GM23248 (cell line): ENCODE measurements at places on chromosomes 1 and 21. TPM values are rescaled to one million over a fixed set of nuclear protein-coding genes. Genes with fewer than 3 reads are reported as not detected.

DNA sequence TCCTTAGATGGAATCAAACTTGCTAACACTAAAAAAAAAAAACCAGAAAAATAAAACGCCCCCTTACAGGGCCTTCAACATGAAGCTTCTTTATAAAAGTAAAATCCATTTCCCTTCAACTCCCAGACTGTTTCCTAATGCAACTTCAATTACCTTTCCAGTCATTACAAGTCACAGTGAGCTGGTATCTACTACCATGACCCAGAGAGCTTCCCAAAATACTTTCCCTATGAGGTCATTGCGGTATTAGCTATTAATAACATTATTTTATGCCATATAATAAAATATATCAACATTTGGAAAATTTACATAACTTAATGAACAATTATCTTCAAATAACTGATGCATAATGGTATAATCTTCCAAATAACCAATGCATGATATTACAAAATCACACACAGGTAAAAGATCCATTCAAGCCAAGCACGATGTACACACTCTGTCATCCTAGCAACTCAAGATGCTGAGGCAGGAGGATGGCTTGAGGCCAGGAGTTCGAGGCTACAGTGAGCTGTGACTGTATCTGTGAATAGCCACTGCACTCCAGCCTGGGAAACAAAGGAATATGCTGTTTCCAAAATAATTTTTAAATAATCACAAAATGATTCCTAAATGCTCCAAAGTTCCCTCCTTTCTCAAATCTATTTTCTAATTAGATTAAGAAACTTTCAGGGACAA is 24.1 kb downstream of the EIF4G3 start:
- DNase-seq: peak; percentile 49

GRCh38 chr1:222777977-222778376 is 36.9 kb upstream of the DISP1 start:
- DNase-seq: peak; percentile 47

GRCh38 chr21:33290441-33290840 is 24.3 kb downstream of the IL10RB start:
- no peak for DNase-seq

GRCh38 chr1:109981004-109981335 is 3.6 kb upstream of the AHCYL1 start:
- no peak for DNase-seq

- DNase-seq: peak; percentile 15
Observed at GRCh38 chr1:220905650-220906560, 26.7 kb downstream of the HLX start.

DNA sequence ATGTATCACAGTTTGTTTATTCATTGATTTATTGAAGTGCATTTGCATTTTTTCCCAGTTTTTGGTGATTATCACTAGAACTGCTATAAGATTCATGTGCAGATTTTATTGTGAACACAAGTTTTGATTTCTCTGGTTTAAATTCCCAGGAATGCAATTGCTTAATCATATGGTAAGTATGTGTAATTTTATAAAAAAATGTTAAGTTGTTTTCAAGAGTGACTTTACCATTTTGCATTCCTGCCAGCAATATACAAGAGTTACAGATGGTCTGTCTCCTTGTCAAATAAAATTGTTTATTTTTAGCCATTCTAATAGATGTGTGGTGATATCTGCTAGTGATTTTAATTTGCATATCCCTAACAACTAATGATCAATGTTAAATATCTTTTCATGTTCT is 127.3 kb upstream of the APP start:
- peak; percentile 41 for DNase-seq

- no peak for DNase-seq
Observed at GRCh38 chr1:53292690-53293089, 35.2 kb downstream of the LRP8 start.

GRCh38 chr1:84621553-84621952 is 47.3 kb upstream of the CTBS start:
- no peak for DNase-seq

GRCh38 chr1:215458562-215458961 is 108.5 kb upstream of the KCTD3 start:
- no peak for DNase-seq

DNA sequence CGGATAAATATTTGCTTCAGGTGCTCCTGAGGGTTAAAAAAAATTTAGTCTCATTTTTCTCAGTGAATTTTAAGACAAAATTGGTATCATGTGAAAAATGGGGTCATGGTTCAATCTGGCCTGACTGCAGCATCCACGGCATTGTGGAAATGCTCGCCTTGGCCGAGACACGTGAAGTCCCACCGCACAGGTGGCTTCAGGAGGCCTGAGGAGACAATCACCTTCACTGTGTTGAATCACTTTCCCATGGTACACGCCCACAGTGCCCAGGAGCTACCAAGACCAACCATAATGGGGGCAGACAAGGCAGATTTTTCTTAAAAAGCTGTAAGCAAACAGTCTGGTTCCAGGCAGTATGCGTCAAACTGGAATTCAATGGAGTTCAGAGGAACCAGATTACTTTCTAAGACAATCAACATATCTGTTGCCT is 11.0 kb upstream of the CPLANE2 start:
- DNase-seq: no peak

DNA sequence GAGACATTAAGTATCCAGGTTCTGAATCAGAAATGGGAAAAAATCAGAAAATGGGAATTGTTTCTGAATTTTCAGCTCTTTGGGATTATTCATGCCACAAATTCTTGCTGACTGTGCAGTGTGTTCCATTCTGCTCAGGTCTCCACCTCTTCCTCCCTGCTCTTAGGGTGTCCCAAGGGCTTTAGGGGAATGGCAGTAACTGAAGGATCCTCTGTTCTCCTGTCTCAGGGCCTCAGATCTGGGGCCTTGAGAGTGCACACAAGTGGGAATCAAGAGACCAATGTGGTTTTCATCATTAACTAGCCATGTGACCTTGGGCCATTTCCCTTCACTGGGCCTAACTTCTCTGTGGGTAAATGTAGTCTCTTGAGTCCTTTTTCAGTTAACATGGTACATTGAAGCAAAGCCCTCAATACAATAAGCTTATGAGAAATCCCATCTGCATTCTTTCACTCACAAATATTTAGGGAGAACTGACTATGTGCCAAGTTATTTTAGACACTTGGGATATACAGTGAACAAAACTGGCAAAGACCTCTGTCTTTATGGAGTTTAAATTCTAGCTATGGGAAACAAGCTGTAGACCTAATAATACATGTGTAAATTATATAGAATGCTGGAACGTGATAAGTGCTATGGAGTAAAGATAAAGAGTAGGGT is 75.7 kb upstream of the SPATA6 start:
- DNase-seq: no peak

GRCh38 chr1:36096500-36097432 is 8.1 kb downstream of the ADPRS start:
- peak; percentile 45 for DNase-seq

GRCh38 chr1:179785031-179785431 is 41.9 kb downstream of the FAM163A start:
- DNase-seq: peak; percentile 17

GRCh38 chr1:27118440-27118689 is 36.6 kb downstream of the SLC9A1 start:
- DNase-seq: no peak

DNA sequence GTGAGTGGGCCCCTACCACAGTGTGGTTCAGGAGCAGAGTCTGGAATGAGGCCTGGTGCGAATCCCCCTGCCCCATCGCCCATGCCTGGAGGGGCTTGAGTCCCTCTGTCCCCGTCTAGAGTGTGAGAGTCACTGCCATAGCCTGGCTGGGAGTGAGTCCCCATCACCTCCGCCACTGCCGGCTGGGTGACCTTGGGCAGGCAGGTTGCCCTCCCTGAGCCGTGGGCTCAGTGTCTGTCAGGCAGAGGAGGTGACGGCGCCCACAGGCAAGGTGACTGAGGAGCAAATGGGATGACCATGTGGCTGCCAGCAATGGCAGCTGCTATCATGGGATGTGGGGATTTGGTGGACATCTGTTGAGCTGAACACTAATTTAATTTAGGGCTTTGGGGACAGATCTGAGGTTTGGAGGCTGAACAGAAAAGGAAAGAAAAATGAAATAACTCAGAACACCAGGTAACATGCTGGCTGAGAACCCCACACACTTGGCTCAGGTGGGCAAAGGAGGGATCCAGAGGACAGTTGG is 38.1 kb upstream of the GPR153 start:
- no peak for DNase-seq

GRCh38 chr1:235932090-235932510 is 65.4 kb upstream of the LYST start:
- no peak for DNase-seq

DNA sequence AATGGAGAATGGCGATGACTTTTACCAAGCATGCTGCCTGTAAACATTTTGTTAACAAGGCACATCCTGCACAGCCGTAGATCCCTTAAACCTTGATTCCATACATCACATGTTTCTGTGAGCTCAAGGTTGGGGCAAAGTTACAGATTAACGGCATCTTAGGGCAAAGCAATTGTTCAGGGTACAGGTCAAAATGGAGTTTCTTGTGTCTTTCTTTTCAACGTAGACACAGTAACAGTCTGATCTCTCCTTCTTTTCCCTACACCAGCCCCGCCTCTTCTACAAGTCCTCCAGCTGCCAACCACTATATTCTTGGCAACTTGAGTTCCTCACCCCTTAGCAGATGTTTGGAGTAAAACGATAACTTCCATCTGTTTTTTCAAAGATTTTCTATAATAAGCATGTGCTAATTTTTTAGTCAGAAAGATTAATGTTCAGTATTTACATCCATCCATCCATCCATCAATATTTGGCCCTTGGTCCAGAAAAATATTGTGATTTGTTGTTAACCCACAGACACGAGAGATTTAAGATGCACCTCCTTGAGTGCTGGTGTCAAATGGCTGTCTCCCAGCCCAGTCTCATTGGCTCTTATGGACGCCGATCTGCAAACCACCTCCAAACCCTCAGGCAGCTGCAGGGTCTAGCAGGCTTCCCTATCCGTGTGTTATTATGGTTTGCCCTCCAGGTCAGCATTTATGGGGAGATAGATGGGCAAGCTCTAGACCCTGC is 3.8 kb downstream of the DNALI1 start:
- DNase-seq: no peak

DNA sequence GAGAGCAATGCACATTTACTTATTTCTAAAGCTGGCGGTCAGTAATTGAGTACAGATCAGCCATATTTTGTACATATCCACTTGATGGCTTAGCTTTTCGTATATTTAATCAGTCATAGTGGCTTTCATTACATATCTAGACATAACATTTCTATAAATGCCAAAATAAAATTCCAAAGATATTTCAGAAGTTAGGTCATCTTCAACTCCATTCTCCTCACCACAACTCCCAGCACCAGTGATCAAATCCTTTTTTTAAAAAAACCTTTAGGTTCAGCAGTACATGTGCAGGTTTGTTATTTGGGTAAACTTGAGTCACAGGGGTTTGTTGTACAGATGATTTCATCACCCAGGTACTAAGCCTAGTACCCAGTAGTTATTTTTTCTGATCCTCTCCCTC is 53.9 kb upstream of the GNG4 start:
- DNase-seq: peak; percentile 48

DNA sequence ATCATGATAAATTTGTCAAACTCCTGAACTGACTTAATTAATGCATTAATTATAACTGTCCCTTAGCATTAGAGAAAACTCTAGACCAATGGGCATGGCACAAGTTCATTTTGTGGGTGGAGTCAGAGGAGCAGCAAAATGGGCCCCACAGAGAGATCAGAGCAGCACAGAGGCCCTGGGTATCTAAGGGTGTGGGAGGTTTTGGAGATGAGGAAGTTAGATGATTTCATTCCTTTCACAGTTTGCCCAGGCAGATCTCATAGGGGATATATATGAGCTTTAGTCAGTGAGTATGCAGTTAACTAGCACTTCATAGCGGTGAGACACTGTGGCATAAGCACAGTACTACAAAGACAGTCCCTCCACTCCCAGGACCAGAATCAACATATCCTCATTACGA is 117.3 kb downstream of the MAB21L3 start:
- DNase-seq: no peak

DNA sequence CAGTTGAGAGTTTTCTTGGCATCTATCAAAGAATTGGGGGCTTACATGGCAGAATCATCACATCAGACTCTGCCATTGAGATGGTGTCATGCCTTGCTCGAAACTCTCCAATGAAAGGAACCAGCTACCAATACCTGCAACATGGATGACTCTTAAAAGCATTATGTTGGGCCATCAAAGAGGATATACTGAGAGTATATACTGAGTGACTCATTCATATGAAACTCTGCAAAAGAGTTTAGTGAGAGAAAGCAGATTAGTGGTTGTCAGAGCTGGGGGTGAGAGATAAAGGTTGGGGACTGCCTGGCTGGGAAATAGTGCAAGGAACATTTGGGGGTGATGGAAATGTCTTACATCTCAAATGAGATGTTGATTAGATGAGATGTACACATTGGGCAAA is 14.7 kb upstream of the HMGB4 start:
- peak; percentile 37 for DNase-seq

SERPINC1 gene
- not detected in 2 replicates for total RNA-seq

CD5L gene
- not detected in 2 replicates for total RNA-seq

KIAA1614 gene
- total RNA-seq: 8.6 and 11.7 TPM in 2 replicates

EEIG2 gene
- 5.4 and 6.4 TPM in 2 replicates for total RNA-seq

PRKAA2 gene
- total RNA-seq: 0.65 and 0.76 TPM in 2 replicates

IFI44 gene
- total RNA-seq: 3.7 and 4.3 TPM in 2 replicates

GABRD gene
- total RNA-seq: not detected in 2 replicates

STXBP3 gene
- 26.8 and 42.3 TPM in 2 replicates for total RNA-seq

KRTAP11-1 gene
- total RNA-seq: not detected in 2 replicates

FCRL2 gene
- total RNA-seq: not detected in 2 replicates
